Left cardiac atrium (tissue), 4 donors: ENCODE measurements at places on chromosomes 2 and 18.
A peak's percentile ranks its signal among the peaks of the same experiment; 100 is the strongest.

GRCh38 chr2:110810404-110810803, 78.0 kb downstream of the ACOXL start:
- DNase-seq, result no peak

- DNase-seq, result no peak
Observed at GRCh38 chr18:75742516-75742915, 315.0 kb upstream of the SMIM21 start.

DNA sequence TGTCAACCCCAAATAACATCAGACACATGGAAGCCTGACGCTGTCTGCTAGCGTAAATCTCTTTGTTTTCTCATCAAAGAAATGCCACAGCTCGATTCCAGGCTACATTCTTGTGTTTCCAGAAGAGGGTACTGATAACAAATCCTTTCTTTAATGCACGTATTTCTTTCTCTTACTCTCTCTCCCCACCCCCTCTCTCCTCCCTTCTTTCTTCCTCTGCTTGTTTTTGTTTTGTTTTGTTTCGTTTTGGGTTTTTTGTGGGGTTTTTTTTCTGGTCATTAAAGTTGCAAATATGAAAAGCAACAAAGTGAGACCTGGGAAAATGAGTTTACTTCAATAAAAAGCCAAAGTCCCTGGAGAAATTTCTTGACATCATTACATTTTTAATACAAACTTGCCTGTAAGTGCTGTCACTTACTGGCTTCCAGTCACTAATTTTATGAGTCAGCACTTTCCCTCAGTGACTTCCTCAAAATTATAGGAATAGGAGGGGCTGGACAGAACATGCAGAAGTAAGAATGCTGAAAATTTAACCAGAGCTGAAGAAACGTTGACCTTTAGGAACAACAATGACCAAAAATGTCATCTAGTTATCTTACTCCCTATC, 106.7 kb upstream of the NABP1 start:
- no peak for DNase-seq

- no peak for DNase-seq
Observed at GRCh38 chr2:188969236-188969635, 4.9 kb upstream of the COL3A1 start.

DNA sequence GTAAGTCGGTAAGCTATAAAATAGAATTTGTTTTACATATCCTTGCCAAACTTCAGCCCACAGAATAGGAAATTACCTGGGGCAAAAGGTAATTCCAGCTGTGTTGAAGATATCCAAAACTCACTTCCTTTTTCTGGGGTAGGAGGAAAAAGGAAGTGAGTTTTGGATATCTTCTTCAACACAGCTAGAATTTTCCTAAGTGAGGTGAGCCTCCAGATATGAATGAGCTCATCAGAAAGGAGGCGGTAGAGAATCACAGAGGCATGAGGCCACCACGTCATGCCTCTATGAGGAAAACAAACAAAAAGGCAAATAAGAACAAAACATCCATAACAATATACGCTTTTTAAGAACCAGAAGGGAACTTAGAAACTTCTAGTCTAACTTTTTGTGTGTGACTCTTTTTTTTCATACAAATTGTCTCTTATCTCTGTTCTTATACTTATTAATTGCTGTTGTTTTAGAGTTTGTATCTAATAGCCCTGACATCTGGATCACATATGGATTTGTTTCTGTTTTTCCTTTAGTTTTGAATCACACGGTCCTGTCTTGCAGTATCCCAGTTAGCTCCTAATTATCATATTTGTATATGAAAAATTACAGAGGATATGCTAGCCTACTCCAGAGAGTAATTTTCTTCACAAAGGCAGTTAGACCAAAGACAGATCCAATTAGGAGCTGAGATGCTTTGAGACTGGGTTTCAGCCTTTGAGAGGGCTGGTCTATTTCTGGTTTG, 104.5 kb downstream of the RBM43 start:
- no peak for DNase-seq

DNA sequence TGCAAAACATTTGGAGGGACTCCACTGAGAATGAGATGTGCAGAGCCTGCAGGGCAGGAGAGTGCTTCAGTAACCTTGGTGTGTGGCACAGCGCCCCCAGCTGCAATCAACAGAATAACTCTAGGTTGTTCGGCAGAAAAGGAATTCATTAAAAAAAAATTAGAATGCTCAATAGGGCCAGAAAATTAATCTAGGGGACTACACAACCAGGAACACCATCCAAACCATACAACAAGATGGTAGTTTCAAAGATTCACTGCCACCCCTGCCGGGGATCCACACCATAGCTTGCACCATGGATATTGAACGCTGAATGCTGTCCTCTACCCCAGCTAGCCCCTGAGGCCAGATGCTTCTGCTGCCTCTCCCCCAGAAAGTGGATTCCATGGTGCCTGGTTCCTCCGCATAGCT, 50.1 kb downstream of the THUMPD2 start:
- peak; percentile 39 for DNase-seq

- no peak for DNase-seq
Observed at GRCh38 chr2:54528311-54528955, 72.3 kb downstream of the SPTBN1 start.

GRCh38 chr2:174350018-174350417, 15.3 kb downstream of the SP9 start:
- no peak for DNase-seq

DNA sequence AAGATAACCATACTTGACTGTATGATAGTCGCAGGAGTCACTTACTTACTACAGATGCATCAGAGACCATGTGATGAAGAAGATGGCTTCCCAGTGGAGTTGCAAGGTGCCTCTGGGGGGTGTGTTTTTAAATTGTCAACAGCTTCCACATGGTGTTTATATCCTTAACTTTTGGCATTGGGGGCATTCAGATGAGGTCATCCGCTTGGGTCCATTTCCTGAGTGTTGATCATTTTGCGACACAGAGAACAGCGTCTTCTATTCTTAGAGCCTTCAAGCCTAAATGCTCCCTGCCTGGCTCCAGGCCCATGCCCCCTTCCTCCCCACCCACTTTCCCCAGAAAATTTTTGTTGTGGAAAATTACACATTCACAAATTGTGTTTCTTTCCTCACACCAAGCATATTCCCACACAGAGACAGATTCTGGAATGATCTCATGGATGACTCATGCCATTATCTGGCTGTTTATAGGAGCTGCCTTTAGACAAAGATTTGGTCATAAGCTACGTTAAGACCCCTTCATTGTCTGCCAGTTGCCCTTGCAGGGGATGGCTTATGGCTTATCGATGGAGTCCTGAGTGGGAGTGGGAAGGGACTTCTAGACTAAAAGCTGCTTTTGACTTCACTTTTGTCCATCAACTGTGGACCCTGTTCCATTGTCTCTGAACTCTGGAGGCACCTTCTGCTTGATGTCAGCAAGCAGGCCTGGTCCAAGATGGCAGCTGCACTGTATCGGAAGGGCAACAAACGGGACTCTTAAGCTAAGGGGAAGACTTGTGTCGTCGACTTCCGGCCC, 91.8 kb downstream of the CABLES1 start:
- DNase-seq, result peak; percentile 74

DNA sequence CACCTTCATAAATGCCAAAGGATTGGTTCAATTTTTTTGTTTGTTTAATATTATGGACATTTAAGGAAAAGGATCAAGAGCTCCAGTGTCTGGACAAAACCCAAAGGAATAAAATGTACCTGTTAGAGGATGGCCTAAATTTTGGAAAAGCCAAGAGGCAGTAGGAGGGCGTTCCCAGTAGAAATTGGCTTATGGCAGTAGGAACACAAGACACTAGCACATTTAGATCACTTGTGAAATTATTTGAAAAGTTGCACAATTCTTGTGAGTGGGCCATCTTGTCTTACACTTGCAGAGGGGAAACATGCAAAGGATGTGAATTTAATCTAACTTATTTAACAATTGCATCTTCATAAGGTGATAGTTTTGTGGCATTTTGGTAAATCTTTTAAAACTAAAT, 3.2 kb downstream of the BZW1 start:
- no peak for DNase-seq

GRCh38 chr2:200523604-200524003, 2.4 kb upstream of the SGO2 start:
- no peak for DNase-seq

- DNase-seq, result no peak
Observed at GRCh38 chr2:137182071-137182470, 416.7 kb downstream of the THSD7B start.

GRCh38 chr2:11822746-11823451, 76.5 kb downstream of the LPIN1 start:
- DNase-seq, result no peak

DNA sequence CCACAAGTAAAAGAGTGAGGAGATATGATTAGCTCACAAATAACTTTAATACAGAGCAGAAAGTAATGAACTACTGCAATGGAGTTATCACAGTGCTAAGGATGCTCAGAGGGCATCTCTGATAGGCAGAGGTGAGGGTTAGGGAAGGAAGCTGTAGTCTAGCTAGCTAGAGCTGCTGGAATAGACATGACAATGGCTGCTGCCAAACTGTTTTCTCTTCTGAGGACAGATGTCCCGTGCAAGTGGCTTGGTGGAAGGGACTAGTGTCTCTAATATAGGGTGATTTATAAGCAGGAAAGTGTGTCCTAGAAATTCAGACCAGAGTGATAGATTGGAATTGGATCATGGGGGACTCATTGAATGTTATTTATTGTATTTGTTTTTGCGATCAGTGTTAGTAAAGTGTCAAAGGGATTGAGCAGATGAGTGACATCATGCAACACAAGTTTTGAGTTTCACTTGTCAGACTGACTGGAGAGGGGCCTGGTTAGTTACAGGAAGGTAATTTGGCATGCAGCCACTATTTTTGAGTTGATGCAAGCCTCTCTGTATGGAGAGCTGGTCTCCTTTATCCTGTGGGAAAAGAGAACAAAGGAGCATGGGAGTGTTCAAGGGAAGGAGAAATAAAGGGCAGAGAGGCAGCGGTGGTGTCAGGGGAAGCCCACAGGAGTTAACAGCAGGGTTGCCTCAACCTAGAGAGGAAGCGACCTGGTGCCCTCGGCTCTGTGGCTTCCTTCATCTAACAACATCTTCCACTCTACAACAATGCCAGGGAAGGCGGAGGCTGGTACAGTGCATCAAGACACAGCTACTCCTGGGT, 1.9 kb downstream of the CTLA4 start:
- no peak for DNase-seq

DNA sequence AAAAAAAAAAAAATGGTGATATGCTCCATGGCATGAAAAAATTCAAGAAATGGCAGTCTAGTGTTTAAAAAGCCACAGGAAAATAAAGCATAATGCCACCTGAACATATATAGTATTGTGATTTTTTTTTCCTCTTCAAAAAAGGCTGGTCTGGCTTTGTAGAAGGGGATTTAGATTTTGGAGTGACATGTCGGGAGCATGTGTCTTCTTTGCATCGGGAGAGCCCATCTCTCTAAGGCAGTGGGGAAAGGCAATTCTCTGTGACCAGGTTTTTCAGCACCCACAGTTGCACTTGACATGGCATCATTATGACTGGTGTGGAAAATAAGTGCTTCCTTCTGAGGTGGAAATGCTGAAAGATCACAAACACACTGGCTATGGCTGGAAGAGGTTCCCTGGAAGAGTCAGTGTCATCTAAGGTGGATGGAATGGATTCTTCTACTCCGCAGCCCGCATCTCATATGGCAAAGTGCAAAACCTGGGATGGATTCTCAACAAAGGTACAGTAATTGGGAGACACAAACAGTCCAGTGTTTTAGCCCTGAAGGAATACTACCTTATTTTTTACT, 172.5 kb downstream of the AGAP1 start:
- no peak for DNase-seq

GRCh38 chr18:77899972-77900754, 650.5 kb downstream of the GALR1 start:
- DNase-seq, result peak; percentile 40

GRCh38 chr2:106956416-106956815, 70.4 kb upstream of the ST6GAL2 start:
- DNase-seq, result no peak

- DNase-seq, result no peak
Observed at GRCh38 chr18:11269257-11269656, 119.9 kb upstream of the PIEZO2 start.

GRCh38 chr2:170013802-170014551, 164.0 kb upstream of the MYO3B start:
- DNase-seq, result no peak

GRCh38 chr2:3094999-3095958, 282.3 kb downstream of the EIPR1 start:
- DNase-seq, result no peak

- no peak for DNase-seq
Observed at GRCh38 chr18:28458751-28459150, 281.8 kb upstream of the CDH2 start.

GRCh38 chr2:88329815-88330603, 122.5 kb downstream of the FOXI3 start:
- DNase-seq, result no peak

- DNase-seq, result no peak
Observed at GRCh38 chr2:178298785-178299212, 104.5 kb downstream of the OSBPL6 start.

GRCh38 chr2:32189011-32189410, 23.3 kb downstream of the SLC30A6 start:
- DNase-seq, result no peak

GRCh38 chr18:79772108-79772864, 25.5 kb upstream of the KCNG2 start:
- no peak for DNase-seq

DNA sequence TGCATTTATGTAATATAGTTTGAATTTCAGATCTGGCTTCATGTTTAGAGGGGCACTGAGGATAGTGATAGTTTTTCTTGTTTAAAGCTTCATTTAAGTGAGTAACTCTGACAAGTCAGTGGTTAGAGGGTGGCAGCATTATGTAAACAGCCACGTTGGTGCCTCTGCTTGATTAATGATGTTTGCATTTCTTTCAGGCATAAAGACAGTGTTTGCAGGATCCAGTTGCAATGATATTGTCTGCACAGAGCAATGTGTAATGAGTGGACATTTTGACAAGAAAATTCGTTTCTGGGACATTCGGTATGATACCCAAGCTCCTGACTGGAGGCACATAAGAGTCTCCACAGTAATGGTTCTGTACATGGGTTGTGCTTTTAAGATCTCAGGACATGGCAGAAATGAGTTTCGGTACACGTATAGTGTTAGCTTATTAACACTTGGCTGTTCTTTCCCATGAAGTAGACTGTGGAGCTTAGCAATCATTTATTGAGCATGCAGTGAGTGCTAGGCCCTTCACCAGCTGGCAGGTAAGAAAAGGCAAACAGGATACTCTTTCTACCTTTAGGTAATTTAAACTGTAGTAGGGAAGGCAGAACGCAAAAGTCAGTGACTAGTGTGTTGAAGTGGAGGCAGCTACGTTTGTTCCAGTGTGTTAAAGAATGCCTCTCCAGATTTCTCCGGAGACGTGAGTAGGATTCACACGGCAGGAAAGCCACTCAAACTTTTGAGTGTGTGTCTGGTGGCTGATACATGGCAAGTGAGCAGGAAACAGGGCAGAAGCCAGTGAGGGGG, 17.4 kb upstream of the SAG start:
- no peak for DNase-seq

DNA sequence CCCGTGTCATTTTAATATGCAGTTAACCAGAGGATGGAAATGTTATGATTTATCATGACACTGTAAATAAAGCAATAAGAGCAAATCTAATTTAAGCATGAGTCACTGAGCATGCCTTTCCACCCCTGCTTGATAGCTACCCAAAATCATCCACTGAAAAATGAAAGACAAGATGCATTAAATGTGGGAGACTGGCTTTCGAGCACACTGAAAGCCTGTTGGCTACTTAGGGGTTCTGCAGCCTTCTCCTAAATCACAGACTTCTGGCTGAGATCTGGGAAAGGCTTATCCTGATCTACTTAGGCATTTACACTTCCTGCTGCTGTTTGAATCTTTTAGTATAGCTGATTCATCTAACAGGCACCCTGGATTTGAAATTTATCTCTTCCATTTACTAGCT, 778.3 kb upstream of the CDH7 start:
- no peak for DNase-seq
